Fibroblast of skin of scalp (primary cell): ENCODE measurements at places on chromosomes 5 and 9.

DNA sequence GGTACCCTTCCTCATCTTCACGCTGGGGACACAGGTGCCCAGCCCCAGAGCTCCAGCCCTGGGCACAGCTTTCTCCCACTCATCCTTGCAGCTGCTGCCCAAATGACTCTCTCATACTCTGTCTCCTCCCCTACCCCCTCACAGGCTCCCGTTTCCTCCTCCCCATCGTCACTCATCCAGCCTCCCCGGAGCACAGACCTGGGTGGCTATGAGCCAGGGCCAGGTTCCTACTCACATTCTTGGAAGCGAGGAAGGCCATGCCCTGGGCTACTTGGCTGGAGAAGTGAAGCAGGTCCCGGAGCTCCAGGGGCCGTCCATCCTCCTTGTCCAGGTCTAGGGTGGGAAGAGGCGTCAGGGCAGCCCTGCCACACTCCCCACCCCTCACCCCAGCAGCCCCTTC, 29.3 kb downstream of the CSF1R start:
- DNase-seq, result no peak

DNA sequence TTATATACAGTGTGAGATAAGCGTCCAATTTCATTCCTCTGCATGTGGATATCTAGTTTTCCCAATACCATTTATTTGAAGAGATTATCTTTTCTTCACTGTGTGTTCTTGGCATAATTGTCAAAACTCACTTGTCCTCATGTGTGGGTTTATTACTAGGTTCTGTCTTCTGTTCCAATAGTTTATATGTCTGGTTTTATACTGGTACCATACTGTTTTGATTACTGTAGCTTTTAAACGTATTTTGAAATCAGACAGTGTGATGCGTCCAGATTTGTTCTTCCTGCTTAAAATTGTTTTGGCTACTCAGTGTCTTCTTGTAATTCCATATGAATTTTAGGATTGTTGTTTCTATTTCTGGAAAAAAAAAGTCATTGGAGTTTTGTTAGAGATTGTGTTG, 10.2 kb downstream of the NDUFAF2 start:
- DNase-seq, result no peak

- DNase-seq, result no peak
These were observed 396.9 kb downstream of the AGTPBP1 start for GRCh38 chr9:85344901-85345300.

DNA sequence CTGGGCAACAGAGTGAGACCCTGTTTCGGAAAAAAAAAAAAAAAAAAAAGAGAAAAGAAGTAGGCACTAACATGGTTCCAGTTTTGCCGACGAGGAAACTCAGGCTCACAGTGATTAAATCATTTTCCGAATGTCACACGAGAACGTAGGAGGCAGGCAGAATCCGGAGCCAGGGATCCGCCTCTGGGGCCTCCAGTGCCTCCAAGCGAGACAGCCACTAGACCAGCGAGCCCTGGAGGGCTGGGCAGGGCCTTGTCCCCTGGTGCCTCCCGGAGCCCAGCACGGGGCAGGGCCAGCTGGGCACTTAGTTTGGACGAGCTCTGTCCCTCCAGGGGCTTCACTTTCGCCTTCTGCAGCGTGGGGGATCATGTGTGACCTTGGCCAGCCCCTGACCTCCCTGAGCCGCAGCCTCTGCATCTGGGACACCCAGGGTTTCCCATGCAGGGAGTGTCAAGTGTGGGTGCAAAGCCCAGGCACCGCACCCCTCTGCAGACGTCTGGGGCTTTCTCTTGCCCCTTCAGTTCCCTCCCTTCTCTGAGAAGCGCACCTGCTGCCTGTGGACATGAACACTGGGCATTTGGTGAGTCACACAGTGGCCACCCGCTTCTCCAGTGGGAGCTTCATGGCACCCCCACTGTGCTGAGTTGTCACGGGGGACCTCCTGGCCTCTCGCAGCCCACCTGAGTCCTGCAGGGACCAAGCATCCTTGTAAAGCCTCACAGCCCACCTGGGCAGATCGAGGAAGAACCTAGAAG, 80.3 kb downstream of the RXRA start:
- DNase-seq, result peak; percentile 30

DNA sequence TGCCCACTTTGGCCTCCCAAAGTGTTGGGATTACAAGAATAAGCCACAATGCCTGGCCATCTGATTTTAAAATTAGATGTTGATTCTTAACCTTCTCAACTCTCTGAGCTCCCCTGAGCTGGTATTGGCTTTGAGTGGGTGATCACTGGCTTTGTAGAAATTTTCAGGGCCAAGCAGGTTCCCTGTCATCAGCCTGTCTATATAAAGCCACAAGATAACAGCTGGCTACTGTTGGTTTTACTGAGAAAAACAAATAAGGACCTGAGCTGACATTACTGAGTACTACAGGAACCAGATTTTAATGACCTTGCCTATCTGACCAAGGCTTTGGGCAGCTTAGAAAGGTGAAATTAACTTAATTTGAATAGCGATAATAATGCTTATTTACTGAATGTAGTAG, 153.6 kb downstream of the MSX2 start:
- DNase-seq, result no peak

- DNase-seq, result peak; percentile 22
These were observed 782 bp upstream of the SKP1 start for GRCh38 chr5:134177369-134178095.

DNA sequence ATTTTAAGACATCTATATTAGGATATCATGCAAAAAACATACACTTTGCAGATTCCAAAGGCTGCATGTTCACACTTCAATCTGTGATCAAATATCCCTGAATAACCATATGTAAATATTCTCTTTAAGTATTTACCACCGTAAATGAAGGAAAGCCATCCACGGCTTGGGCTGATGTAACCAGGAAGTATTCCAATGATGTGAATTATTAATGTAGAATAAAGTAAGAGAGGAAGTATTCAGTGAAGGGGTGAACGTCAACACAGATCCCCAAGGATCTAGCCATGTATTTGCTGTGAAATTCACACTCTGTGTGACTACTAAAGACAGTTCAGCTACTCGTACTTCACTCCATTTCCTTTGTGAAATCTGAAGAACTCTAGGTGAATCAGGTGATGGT, 75.2 kb downstream of the CDH6 start:
- no peak for DNase-seq

DNA sequence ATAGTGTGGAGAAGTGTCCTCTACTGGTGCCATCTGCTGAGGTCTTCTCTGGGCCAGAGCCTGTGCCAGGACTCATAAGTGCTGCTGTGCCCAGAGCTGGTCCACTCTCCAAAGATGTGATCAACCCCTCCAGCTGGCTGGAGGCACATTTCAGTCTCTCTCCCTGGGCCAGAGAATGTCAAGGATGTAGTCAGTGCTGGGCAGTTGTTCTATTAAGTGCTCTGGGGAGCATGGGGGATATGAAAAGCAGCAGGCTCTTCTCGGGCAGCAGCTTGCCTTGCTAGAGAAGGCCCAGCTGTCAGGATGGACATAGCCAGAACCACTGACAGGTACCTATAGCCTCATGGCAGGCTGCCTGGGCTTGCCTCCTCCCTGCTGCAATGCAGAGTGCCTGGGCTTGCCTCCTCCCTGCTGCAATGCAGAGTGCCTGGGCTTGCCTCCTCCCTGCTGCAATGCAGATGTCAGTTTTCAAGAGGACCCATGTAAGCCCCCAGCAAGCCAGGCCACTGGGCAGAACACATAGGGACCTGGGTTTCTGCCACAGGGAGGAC, 157.2 kb upstream of the PANK3 start:
- DNase-seq, result no peak

GRCh38 chr9:29945012-29945411, 2371.7 kb upstream of the C9orf72 start:
- peak; percentile 31 for DNase-seq

DNA sequence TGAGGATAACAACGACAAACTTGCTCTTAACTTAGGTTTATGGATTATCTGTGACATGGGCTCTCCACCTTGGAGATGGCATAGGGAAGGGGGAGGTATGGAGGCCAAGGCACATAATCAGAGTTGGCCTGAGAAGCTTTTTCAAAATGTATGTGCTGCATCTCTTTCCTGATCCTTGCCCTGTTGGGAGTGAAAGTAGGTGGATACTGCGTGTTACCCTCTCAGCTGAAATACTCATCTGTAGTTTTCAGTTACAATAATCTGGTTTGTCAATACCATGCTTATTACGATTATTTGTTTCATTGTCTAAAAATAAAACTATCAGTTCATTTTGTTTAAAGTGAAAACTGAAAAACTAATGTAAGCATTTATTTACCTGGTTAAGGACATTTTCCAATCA, 86.7 kb downstream of the SLC44A1 start:
- no peak for DNase-seq

DNA sequence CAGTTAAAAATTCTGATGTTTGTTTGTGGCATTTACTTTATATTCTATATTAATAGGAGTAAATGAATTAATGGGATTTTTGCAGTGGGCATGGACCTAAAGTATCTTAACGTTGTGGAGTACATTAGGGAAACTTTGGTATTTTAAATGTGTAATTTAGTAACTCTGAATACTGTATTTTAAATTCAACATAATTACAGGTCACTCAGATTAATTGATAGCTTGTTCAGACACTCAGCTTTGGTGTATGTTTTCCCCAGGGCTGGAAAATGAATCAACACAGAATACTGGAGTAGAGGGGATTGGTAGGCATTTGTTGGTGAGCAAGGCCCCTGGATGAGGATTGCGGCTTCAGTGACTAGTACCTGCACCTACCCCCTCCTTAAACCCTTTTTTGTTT, 117.5 kb downstream of the TRIO start:
- no peak for DNase-seq

GRCh38 chr9:77161966-77162365, 15.4 kb upstream of the VPS13A start:
- no peak for DNase-seq

DNA sequence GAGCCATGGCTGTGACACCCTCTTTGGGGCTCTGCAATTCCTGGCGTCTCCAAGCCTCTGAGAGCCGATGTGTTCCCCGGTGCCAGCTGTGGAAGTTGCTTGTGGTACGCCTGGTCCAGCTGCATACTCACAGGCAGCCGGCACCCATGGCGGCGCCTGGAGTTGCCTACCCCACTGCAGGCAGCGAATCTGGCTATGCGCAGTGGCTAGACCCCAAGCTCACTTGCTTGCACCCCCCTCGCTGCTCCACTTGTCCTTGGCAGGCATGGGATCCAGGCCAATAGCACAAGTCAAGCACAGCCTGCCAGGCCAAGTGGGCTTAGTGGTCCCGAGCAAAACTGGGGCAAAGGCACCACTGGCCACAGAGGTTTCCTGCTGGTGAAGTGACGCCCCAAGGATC, 24.7 kb upstream of the GABRA6 start:
- DNase-seq, result no peak

- no peak for DNase-seq
These were observed 355.4 kb upstream of the PDE4D start for GRCh38 chr5:60248901-60249300.
